CD4-positive, alpha-beta T cell treated with Interleukin-12 subunit alpha and Interleukin-12 subunit beta, for 1 hour (primary cell): ENCODE measurements at places on chromosomes 1 and 21.

DNA sequence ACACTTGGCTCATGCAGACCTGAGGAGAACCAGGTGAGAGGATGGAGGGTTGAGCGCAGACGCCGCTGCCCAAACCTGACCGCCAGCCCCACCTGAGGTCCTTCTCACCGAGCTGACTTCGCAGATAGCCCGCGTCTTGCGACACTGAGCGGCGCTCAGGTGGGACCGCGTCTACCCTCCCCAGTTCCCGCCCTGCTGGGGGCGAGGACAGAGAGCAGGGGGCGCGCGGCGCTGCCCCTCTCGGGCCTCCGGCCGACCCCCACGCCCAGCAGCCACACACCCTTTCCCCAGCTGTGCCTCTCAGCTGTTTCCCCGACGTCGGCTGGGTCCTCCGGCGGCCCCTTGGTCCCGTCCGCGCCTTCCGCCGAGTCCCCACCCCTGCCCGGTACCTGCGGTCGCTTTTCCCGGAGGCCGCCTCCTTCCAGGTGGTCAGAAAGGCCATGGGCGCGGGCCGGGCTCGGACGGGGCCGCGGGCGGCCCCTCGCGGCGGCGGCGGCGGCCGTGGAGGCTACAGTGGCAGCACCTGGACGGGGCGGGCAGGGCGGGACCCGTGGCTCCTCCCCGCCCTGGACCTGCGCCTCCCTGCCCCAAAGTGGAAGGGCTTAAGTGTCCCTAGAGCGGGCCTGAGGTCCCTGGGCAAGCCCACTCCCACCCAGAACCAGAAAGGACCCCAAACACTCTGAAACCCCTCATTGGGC lies 14.4 kb upstream of the TTC39A start:
- no peak for DNase-seq

- no peak for DNase-seq
Observed at GRCh38 chr1:17016317-17016661, 4.6 kb upstream of the ATP13A2 start.

GRCh38 chr1:218775501-218776021 lies 398.1 kb upstream of the LYPLAL1 start:
- no peak for DNase-seq

DNA sequence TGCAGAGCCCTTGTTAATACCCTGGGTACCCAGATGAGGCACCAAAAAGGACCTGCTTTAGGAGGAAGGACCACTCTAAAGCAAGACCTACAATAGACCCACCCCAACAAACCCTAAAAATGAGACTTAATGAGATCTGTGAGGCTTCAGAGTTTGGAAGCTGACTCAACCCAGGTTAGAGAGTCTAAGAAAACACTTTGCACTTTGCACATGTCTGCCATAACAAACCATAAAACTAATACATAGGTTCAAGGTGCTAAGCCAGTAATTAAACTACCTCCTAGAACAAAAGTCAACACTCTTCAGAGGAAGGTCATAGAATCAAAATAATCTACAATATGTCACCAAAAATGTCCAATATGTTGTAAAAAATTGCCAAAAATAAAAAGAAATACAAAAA lies 124.7 kb upstream of the C1orf21 start:
- no peak for DNase-seq

- no peak for DNase-seq
Observed at GRCh38 chr1:198630863-198631262, 8.0 kb upstream of the PTPRC start.

- no peak for DNase-seq
Observed at GRCh38 chr1:146010126-146010738, 11.3 kb downstream of the HJV start.

- DNase-seq = no peak
Observed at GRCh38 chr1:221851336-221851735, 109.4 kb upstream of the DUSP10 start.

GRCh38 chr1:30058970-30059369 lies 664.4 kb downstream of the MATN1 start:
- no peak for DNase-seq

DNA sequence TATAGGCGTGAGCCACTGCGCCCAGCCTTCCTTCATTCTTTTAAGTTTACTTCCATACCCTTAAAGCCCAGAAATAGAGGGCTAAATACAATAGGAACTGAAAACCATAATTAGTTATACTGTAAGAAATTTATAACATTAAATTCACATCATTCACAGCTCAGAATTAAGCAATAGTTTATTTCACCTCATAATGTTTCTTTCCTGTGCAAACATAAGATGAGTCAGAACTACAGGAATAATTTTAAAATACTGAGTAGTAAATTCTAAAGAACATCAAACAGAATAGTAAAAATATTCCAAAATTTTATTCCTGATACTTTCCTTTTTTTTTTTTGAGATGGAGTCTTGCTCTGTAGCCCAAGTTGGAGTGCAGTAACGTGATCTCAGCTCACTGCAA lies 24.1 kb downstream of the POGZ start:
- no peak for DNase-seq

- no peak for DNase-seq
Observed at GRCh38 chr21:30251781-30252180, 31.0 kb downstream of the KRTAP24-1 start.

DNA sequence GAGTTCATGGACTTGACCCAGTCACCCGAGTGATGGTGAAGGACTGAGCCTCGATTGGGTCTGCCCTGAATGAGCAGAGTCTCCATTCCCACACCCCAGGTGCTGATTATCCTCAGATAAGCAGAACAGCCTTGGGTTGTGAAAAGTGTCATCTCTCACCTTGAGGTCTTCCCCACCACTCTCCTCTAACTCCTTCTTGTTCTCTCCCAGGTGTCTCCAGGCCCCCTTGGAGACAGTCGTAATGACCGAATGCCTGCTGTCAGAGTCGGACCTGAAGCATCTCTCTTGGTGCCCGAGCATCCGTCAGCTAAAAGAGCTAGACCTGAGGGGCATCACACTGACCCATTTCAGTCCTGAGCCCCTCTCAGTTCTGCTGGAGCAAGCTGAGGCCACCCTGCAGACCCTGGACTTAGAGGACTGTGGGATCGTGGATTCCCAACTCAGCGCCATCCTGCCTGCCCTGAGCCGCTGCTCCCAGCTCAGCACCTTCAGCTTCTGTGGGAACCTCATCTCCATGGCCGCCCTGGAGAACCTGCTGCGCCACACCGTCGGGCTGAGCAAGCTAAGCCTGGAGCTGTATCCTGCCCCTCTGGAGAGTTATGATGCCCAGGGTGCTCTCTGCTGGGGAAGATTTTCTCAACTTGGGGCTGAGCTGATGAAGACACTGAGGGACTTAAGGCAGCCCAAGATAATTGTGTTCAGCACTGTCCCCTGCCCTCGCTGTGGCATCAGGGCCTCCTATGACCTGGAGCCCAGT lies 3.4 kb downstream of the PRAMEF12 start:
- DNase-seq = no peak

DNA sequence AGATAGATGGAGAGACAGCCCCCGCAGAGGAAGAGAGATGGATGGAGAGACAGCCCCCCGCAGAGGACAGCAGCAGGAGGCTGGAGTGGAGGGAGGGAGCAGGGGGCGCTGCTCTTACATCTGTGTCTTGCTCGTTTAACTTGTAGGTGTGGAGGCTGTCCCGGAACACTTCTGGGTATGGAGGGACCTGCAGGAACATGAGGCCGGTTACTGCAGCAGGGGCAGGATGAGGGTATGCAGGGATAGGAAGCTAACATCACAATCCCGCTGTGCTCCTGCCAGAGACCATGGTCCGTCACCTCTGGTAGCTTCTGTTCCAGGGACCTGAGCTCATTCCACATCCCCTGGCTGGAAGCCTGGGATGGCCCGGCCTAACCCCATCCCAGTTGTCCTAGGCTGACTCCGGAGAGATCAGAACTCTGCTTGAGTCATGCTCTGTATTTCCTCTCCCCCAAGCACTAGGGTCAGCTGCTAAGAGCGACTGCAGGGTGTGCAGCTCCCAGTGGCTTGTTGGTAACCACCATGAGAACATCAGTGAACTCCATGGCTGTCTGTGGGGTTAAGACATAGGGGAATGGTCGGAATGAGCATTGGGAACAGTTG lies 36.7 kb upstream of the GOLT1A start:
- no peak for DNase-seq

DNA sequence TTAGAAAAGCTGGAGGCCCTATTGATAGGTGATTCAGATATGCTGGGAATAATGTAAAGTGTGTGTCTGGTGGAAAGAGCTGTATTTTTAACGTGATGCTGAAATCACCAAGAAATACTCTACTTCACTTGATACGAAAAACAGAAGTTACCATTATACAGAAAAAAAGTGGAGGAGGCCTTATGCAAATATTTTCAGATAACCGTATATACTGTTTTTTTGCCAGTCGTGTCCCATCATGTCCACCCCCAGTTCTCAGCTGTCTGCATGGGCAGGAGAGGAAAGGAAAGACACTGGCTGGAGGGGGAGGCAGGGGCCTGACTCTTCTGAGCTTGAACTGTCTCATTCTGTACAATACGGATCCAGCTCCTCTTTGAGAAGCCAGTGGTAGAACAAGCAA lies 51.1 kb downstream of the KCNJ6 start:
- no peak for DNase-seq

DNA sequence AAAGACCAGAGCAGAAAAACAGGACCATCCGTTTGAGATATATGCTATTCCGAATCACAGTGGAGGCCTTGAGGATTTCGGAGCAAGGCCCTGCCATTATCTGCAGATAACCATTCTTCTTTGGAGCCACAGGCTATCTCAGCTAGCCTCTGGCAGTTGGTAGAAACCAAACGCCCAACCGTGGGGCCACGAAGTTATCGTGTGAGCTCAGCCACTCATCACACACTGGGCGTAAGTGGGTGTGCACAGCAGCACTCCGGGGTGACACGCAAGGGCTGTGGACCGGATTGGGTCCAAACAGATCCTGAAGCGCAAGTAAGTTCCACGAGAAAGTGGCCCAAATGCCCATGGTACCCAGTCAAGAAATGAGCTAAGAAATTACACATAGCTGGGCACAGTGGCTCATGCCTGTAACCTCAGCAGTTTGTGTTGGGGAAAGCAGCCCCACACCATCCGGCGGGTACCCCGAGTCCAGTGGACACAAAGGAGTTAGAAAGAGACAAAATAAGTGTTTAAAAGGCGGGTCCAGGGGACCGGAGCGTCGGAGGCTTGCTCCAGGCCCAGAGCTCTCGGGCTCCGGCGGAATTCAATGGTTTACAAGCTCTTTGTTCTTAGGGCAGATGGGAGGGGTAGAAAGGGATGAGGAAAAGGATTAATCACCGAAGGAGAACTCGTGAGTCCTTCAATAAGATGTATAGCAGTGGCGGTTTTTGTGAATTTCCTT lies 130.6 kb downstream of the LIPI start:
- no peak for DNase-seq
